ENCODE measurements at places on chromosomes 5 and 9. TPM values are rescaled to one million over a fixed set of nuclear protein-coding genes. Genes with fewer than 3 reads are reported as not detected.

GLRA1 gene
- total RNA-seq = not detected

SPATA31A3 gene
- total RNA-seq = not detected

SHC3 gene
- total RNA-seq = not detected

BHMT gene
- total RNA-seq = not detected

SEMA5A gene
- not detected for total RNA-seq

WNK2 gene
- total RNA-seq = 4.6 TPM

TMEM171 gene
- total RNA-seq = not detected

TAS2R1 gene
- not detected for total RNA-seq

DNA sequence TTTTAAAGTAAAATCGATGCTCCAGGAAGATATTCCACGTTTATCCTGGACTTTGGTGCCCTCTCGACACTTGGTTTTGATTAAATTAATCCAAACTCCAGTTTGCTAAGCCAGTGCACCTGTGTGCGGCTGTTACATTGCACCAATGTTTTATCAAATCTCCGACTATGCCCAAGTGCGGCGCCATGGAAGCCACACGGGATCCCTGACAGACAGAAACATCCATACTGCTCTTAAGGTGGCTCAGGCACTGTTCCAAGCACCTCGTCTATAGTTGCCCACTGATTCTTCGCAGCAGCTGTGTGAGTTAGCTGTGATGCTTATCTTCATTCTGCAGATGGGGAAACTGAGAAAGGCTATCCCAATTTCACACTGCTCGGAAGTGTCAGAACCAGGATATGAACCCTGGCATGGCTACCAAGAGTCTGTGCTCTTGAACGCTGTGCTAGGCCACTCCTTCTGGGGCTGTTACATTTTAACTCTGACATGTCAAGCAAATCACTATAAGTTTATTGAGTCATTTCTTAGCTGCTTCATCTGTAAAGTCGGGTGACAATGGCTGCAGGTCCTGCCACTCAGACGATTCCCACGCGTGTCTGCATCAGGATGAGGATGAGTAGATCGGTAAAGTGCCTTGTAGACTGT lies 113.0 kb downstream of the ADAMTS2 start:
- no peak for DNase-seq
- H3K4me1 ChIP-seq = no peaks in the 10 kb centered on the region
- H3K4me3 ChIP-seq = no peak overlapping the region
- no peaks in the 10 kb centered on the region for H3K36me3 ChIP-seq

GRCh38 chr5:89267788-89268187 lies 384.8 kb upstream of the MEF2C start:
- peaks cover 2% of the 10 kb centered on the region for H3K27me3 ChIP-seq
- no peaks in the 10 kb centered on the region for H3K36me3 ChIP-seq
- no peak for DNase-seq
- no peak overlapping the region for H3K27ac ChIP-seq

GRCh38 chr5:125317536-125317995 lies 571.1 kb upstream of the ZNF608 start:
- H3K27me3 ChIP-seq = no peaks in the 10 kb centered on the region
- H3K36me3 ChIP-seq = no peaks in the 10 kb centered on the region
- no peak for DNase-seq
- no peak overlapping the region for H3K27ac ChIP-seq
- H3K4me3 ChIP-seq = no peak overlapping the region

DNA sequence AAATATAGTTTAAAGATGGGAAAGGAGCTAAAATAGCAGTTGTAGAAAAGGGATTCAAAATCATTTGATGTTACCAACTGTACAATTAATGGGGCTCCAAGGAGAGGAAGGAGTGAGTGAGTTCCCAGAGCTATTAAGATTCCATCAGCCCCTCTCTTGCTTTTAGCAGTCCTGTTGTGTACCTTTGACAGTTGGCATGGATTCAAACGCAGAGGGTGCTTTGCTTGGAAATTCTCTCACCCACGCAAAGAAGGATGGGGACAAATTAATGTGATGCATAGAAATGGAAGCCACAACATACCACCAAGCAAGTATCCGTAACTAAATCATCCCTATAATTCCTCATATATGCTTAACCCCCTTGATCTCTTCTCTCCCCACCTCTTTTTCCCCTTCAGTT lies 461.3 kb downstream of the EBF1 start:
- no peak overlapping the region for H3K27ac ChIP-seq
- H3K4me1 ChIP-seq = no peaks in the 10 kb centered on the region
- H3K36me3 ChIP-seq = no peaks in the 10 kb centered on the region
- DNase-seq = no peak
- no peaks in the 10 kb centered on the region for H3K27me3 ChIP-seq
- no peak overlapping the region for H3K4me3 ChIP-seq

DNA sequence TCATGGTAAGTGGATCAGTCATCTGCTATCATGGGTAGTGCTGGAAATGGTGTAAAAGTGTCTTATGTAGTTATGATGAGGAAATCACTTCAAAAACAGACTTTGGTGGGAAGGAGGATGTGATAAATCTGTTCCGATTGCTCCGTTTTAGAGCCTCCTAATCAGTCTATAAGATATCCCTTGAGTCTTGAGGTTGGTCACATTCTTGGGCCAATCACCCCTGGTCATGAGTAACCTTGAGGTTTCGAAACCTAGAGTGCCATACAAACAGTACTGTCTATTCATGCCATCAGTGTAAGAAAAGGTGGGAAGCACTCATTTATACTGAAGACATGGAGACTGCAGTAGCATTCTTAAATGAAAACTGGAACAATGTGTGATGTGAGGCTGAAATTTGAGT lies 45.8 kb downstream of the LRRTM2 start:
- H3K4me1 ChIP-seq = peaks cover 6% of the 10 kb centered on the region
- no peaks in the 10 kb centered on the region for H3K27me3 ChIP-seq
- H3K27ac ChIP-seq = no peak overlapping the region
- DNase-seq = no peak

DNA sequence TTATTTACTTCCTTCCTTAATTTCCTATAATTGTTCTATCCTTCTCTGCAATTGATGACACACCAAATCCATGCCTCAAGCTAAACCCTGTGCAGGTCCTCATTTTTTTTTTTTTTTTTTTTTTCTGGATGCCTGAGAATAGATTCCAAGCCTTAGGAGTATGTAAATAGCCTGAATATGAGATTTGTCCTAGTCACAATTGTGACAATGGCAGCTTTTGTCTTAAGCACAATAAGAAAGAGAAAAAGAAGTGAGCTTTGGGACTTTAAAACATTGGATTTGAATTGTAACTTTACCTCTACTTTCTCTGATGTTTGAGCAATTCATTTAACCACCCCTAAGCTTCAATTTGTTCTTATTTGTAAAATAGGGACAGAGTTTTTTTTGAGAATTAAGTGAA lies 280.5 kb downstream of the TUSC1 start:
- DNase-seq = no peak
- H3K4me1 ChIP-seq = no peaks in the 10 kb centered on the region
- H3K27me3 ChIP-seq = no peaks in the 10 kb centered on the region

DNA sequence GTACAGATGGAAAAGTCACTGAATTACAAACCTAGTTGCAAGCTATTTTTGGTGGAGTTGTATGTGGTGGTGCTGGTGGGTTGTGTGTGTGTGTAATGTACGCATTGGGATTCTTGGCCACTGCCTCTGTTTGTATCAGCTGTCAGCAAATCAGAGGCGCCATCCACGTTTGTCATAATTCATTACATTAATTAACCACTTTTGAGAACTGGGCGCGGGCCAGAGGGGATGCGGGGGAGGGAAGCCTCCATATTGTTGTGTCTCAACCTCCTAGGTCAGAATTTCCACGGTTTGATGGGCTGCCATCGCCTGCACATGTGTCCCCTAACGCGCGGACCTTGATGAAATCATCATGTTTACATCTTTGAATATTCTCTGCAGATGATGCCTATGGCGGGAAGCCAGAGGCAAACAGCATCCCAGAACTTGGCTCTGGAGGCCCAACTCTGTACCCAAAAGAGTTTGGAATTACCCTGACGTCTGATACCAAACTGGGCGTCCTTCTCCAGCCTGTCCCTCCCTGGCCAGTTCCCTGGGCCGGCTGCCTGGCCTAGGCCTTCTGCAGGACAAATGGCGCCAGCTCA lies 54.9 kb downstream of the FGF18 start:
- no peak for DNase-seq
- H3K27ac ChIP-seq = no peak overlapping the region
- H3K27me3 ChIP-seq = no peaks in the 10 kb centered on the region
- H3K4me1 ChIP-seq = peaks cover under 1% of the 10 kb centered on the region
- no peaks in the 10 kb centered on the region for H3K36me3 ChIP-seq

DNA sequence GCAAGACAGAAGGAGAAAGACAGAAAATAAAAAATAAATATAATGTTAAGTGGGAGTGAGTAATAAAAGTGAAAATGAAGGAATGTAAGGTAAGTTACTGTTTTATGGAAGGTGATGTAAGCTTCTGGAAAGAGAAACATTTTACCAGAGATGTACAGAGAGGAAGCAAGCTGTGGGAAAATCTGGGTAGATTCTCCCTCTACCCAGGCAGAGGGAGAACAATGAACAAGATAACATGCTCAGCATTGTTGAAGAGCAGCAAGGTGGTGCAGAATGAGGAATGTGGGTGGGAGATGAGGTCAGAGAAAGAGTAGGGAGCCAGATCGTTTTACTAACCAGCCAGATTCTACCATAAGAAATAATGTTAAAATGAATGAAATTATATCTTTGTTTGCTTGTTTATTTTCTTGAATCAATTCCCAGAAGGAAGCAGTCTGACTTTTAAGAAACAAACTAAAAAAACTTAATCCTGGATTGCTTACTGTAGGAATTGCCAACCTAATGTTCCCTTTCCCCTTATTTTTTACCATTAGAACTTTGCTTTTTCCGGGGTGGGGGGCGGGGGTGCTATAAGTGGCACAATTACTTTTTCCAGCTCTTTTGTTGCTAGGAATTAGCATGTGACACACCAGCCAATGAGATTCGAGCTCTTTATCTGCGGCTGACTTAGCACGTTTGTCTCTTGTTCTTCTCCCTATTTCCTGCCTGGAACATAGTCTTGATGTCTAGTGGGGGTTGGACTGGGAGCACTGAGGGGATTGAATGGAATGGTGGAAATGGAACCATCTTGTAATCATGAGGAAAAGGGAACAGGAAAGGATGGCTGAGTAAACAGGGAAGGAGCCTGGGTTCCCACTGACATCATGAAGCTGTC lies 356.7 kb downstream of the TMEM167A start:
- no peaks in the 10 kb centered on the region for H3K27me3 ChIP-seq
- no peak for DNase-seq
- no peaks in the 10 kb centered on the region for H3K36me3 ChIP-seq
- no peak overlapping the region for H3K27ac ChIP-seq

DNA sequence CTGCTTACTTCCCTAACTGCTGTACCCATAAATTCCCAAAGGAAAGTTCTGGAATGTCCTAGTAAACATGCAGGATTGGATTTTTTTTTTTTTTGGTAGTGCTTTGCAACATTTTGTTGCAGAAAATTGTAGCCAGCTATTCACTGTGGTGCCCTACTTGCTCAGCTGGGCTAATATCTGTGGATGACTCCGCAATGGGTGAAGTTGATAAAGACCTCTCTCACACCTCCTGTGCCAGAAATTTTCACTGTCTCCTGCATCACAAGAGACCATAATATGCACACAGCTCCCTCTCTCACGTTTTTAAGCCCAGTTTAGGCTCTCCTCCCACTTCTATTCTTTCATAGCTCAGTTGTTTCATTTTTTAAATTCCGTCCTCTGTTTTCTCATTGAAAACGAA lies 136.5 kb upstream of the C6 start:
- H3K4me3 ChIP-seq = no peak overlapping the region
- no peak overlapping the region for H3K27ac ChIP-seq
- no peak for DNase-seq
- H3K36me3 ChIP-seq = no peaks in the 10 kb centered on the region
- H3K27me3 ChIP-seq = peaks cover 2% of the 10 kb centered on the region

- no peak overlapping the region for H3K27ac ChIP-seq
- H3K36me3 ChIP-seq = no peaks in the 10 kb centered on the region
- H3K27me3 ChIP-seq = no peaks in the 10 kb centered on the region
These were observed 34.9 kb upstream of the FCHO2 start for GRCh38 chr5:72920690-72921502.

DNA sequence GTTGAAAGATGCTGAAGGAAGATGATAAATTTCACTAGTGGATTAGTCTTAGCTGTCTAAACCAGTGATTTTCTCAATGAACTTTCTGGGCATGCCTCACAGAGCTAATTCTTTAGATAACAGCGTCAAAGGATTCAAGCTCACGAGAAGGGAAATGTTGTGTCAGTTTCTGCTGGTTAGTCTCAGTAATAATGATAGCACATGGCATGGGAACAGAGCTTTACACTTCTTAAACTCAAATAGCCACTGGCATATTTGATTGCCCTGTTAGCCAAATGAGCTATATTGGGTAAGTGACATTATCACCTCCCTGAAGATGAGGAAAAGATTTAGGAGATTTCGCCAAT lies 139.3 kb upstream of the NR3C1 start:
- peaks cover 4% of the 10 kb centered on the region for H3K36me3 ChIP-seq
- H3K4me1 ChIP-seq = no peaks in the 10 kb centered on the region
- no peak overlapping the region for H3K27ac ChIP-seq
- H3K4me3 ChIP-seq = no peak overlapping the region

GRCh38 chr9:93261281-93261680 lies 77.3 kb downstream of the WNK2 start:
- peaks cover 2% of the 10 kb centered on the region for H3K4me1 ChIP-seq
- H3K4me3 ChIP-seq = no peak overlapping the region
- DNase-seq = no peak

- H3K27me3 ChIP-seq = no peaks in the 10 kb centered on the region
- H3K4me3 ChIP-seq = no peak overlapping the region
- H3K4me1 ChIP-seq = peaks cover 7% of the 10 kb centered on the region
- no peak for DNase-seq
- no peaks in the 10 kb centered on the region for H3K36me3 ChIP-seq
These were observed 11.7 kb upstream of the ERBIN start for GRCh38 chr5:65914641-65915196.

- H3K4me3 ChIP-seq = no peak overlapping the region
- no peaks in the 10 kb centered on the region for H3K36me3 ChIP-seq
- DNase-seq = no peak
- H3K4me1 ChIP-seq = no peaks in the 10 kb centered on the region
- H3K27me3 ChIP-seq = no peaks in the 10 kb centered on the region
These were observed 185.0 kb upstream of the GRIN3A start for GRCh38 chr9:101923451-101923850.

DNA sequence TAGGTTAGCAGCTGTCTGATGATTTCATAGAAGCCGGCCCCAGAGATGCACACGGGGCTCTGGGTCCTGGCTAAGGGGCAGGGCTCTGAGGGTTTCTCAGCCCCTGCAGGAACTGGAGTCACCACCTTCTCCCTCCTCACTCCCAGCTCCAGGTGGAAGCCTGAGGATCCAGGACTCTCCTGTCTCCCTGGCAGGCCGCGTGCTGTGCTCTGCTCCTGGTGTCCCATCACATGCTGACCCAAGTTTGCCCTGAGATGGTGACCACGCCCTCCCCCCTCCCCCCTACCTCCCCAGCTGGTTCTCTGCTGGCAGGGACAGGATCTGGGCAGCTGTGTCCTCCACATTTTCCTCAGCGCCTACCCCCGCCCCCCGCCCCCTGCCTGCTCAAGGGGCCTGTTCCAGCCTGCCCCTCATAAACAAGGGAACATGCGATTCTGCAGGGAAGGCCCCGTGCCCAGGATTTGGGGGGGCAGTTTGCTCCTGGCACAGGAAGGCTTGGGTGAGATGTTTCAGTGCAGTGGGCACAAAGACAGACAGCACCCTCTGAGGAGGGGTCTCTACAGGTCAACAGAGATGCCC lies 87.4 kb downstream of the PSD2 start:
- H3K36me3 ChIP-seq = no peaks in the 10 kb centered on the region
- no peak for DNase-seq
- H3K4me1 ChIP-seq = no peaks in the 10 kb centered on the region
- no peak overlapping the region for H3K27ac ChIP-seq
- no peak overlapping the region for H3K4me3 ChIP-seq

All from activated CD4-positive, alpha-beta T cell treated with anti-CD3 and anti-CD28 coated beads for 36 hours (primary cell).